ENCODE measurements at places on chromosomes 5 and 9.
A peak's percentile ranks its signal among the peaks of the same experiment; 100 is the strongest.

GRCh38 chr5:37519807-37520206, 140.7 kb downstream of the WDR70 start:
- no peak for DNase-seq

- no peak for DNase-seq
Measured at GRCh38 chr5:109186759-109187158, 223.0 kb downstream of the PJA2 start.

DNA sequence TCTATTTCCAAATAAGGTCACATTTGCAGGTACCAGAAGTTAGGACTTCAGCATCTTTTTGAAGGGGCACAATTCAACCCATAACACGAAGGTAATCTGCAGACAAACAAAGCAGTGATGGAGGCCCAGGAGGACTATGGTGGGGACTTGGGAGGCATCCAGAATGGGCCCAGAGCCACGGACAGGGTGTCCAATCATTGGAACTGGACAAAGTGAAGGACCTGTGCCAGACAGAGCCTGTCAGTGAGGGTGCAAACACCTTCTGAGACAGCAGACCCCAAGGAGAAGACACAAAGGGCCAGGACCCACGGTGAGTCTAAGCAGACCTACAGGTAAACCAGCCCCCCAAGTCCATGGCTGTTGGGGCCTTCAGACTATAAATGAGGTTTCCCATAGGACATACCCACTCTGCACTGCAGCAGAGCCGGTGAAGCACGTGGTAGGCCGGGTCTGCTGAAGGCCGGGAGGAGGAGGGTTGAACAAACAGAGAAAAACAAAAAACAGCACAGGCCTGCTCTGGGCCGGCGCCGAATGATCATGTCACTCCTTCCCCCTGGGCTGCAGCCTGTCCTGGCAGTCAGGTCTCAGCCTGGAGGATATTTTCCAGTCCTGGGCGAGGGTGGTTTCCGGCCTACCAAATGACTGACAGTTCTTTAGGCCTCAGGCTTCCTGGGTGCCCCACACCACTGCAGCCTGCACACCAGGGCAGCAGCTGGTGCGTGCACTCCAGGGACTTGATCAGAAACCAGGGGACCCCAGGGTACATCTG, 84.4 kb downstream of the COL23A1 start:
- no peak for DNase-seq

- no peak for DNase-seq
Measured at GRCh38 chr5:149404746-149405549, 25.9 kb upstream of the IL17B start.

DNA sequence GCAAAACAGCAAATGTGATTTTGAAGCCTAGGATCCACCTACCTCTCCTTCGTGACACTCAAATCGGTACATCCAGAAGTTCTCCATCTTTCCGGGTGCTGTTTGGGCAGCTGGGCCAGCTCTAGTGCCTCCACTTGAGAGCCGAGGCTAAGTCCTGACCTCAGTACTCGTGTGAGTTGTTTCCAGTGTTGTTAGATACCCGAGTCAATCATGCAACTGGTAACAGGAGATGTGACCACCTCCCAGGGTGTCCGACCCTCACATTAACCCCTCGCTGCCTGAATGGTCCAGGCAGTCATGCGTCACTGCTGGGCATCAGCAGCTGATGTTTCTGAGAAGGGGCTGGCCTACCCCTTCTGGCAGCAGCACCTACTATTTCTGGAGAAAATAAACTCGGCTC, 170.3 kb downstream of the ENTREP1 start:
- no peak for DNase-seq

DNA sequence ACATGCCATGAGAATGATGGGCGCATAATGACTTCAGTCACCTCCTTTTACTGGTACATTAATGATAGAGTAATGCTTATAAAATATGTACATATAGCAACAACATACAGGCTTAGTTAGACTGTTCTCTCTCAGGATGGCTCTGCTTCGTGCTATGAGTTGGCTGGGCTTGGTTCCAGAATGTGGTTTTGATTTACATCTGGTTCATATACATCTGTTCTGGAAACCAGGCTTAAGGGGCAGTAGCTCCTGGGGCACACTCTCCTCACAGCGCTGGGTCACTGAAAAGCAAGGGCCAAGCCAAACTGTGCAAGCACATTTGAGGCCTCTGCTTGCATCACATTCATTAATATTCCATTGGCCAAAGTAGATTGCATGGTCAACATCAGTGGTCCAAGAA, 44.9 kb downstream of the PCSK1 start:
- no peak for DNase-seq

DNA sequence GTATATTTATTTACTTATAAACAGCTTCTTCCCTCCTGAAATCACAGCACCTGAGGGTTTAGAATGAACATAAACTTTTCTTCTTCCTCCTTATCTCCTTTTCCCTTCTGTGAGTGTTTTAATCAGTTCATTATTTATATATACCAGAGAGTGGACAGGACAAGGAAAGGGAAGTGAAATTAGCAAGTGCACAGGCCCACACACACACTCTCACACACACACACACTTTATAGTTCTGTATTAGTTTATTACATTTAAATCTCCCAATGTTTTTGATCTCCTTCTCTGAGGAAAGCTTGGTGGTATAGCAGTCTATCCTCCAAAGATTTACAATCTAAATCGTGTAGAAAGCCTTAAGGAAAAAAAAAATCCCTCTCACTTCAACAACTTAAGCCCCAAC, 353.5 kb downstream of the NDUFS4 start:
- no peak for DNase-seq

DNA sequence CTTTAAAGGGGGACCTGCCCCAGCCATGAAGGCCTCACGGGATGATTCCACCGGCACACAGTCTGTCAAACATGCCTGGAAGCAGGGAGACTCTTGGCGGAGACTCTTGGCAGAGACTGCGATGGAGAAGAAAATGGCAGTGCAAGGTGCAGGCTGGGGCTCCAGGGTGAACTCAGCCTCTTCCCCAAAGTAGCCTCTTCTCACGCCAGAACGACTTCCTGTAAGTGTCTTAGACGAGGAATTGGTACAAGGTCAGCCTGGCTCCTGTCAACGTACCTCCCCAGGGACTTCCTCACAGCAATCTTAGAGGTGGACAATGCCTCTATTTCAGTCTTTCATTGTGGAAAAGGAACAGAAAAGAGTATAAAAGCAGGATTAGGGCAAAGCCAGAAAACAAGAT, 109.3 kb downstream of the UGCG start:
- no peak for DNase-seq

- no peak for DNase-seq
Measured at GRCh38 chr9:27632254-27632653, 59.0 kb upstream of the C9orf72 start.

DNA sequence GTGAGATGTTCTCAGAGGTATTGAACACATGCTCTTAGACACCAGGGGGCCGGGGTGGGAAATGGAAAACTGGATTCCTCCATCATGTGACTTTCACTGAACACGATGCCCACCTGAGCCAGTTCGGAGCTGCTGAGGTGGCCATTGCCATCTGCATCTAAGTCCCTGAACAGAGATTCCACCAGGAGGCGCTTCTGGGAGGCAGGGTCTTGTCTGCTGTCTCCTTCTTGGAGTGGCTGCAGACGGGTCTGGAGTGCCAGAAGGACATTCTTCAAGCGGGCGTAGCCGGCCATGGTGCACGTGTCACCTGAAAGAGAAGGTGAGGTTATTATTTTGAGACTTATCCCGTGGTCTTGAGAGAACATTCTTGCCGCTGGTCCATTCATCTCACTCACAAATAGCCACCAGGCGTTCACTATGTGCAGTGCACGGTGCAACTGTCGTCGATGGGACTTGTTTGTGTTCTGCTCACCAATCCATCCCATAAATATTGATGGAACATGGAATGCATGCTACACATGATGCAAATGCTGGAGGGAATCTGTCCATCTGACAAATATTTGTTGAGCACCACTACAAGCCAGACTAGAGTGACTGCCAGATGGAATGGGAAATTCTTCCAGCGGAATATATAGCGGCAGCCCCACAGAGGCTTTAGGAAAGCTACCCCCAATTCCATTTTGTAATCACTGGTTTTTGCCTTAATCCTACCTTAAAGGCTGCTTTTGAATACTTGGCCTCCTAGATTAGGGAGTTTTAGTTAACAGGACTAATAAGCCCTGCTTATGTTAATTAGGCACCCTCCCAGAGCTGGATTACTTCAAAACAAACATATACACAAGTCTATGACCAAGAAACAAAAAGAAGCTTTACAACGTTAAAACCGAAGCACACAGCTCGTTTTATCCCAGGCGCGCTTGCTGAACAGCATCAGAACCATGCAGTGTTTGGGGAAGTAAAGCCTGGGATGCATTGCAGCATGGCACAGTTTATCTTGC, 264.8 kb downstream of the HSPA4 start:
- no peak for DNase-seq

- no peak for DNase-seq
Measured at GRCh38 chr5:67085616-67086015, 111.0 kb downstream of the CD180 start.

- peak; percentile 60 for DNase-seq
Measured at GRCh38 chr5:150161242-150162141, 5.1 kb upstream of the CDX1 start.

DNA sequence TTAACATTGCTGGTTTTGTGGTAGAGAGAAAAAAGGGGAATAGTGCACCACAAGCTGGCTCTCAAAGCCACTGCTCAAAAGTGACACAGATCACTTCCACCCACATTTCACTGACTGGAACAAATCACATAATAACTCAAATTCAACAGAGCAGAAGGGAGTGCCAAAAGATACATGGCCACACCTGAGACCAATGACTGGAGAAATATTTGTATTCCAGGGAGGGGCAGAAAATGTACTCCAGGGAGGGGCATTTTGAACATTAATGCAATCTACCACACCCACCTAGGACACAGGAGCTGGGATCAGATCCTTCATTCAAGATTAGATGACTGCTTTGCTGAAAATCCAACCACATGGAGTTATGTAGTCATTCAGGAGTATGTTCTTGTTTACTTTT, 44.8 kb upstream of the ALDOB start:
- DNase-seq: no peak

DNA sequence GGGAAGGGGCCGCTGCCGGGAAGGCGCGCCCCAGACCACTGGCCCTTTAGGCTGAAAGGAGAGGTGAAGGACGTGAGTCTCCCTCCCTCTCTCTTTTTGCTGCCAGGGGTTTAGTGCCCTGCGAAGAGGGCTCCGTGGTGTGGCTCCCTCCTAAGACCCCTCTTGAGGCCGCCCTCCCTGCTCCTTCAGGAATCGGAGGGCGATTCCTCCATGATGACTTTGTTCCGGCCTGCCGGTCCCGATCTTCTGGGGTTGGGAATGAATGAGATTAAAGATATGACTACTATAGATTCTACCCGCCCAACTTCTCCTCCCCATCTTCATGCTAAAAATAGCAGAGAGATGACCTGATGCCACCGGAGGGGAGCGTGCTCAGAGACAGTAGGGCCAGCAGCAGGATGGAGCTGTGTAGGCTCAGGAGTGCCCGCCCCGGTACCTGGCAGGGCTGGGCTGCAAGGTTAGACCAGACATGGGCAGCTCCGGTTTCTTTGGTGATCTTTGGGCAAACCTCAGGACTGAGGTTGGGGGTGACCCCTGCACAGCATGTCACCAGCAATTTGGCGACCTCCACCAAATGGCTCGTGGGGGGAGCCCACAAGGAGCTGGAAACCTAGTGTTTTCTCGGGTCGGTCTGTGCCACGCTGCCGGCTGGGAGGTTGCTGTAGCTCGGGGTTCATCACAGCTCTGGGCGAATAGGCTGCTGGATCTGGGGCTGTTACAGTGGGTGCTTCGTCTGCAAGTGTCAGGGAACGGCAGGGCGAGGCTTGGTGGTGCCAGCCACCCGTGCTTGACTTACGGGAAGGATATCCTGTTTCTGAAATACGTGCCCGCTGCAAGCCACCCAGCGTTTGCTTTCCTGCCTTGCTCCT, 1.7 kb downstream of the OLFM1 start:
- DNase-seq: no peak

GRCh38 chr5:32353420-32353819, 40.7 kb upstream of the MTMR12 start:
- no peak for DNase-seq

- DNase-seq: no peak
Measured at GRCh38 chr5:113808956-113809355, 295.5 kb downstream of the YTHDC2 start.

DNA sequence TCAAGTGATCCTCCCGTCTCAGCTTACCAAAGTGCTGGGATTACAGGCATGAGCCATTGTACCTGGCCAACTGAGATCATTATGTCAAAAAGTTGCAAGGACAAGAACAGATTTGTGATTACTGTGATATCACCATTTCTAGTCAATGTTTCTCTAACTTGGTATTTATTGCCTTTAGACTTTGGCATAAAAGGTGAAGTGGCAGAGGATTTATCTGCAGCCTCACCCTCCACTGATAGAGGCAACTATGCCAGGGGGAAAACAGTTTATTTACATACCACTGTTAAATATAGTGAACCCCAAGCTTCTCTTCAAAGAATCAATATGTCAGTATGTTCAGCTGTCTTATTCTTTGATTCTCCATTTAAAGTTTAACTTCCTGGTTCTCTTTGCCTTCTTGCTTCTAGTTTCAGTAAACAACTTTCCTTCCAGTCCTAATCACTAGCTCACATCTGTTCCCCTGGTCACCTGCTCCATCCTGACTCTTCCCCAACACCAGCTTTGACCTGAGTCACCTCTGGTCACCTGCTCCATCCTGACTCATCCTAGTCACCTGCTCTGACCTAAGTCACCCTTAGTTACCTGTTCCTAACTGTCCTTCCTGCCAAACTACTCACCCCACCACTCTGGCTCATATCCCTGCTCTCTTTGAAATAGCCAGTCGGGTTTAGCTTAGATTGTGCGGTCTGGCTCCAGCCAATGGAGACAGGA, 29.9 kb downstream of the SEMA6A start:
- no peak for DNase-seq

DNA sequence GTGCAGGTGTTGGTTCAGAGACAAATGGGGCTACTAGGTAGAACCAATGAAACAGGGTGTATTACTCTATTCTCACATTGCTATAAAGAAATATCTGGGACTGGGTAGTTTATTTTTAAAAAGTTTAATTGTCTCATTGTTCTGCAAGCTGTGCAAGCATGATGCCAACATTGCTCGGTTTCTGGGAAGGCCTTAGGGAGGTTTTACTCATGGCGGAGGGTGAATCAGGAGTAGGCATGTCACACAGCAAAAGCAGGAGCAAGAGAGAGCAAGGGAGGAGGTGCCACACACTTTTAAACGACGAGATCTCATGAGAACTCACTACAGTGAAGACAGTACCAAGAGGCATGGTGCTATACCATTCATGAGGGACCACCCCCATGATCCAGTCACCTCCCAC, 134.6 kb downstream of the PIK3R1 start:
- no peak for DNase-seq

DNA sequence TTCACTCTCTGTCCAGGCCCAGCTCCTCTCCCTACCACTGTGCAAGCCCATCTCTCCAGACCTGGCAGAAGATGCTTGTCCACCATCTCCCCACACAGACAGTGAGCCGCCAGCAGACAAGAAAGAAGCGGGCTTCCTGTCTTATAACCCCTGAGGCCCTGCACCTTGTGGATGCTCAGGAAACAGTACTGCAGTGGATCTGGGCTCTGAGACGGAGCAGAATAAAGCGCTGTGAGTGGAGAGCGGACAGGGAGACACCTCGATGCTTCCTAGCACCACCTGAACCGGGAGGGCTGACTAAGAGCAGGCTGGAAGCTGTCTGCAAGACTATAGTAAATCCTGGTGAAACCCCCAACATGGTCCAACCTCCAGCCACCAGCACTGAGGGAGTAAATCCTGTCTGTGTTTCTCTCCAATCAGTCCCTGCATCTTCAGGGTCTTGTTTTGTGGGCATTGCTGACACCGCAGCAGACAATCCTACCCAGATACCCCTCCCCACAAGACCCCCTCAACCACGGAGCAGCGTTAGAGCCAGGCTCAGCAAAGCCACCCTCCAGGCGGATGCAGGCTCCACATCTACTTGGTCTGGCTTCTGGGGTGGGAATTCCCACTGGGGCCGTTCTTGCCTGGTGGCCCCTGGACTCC, 18.7 kb downstream of the ORM2 start:
- no peak for DNase-seq

Measured in CD4-positive, alpha-beta T cell treated with Interleukin-4 for 1 hour (primary cell).